ENCODE measurements at places on chromosomes 16 and 17.
A peak's percentile ranks its signal among the peaks of the same experiment; 100 is the strongest.

DNA sequence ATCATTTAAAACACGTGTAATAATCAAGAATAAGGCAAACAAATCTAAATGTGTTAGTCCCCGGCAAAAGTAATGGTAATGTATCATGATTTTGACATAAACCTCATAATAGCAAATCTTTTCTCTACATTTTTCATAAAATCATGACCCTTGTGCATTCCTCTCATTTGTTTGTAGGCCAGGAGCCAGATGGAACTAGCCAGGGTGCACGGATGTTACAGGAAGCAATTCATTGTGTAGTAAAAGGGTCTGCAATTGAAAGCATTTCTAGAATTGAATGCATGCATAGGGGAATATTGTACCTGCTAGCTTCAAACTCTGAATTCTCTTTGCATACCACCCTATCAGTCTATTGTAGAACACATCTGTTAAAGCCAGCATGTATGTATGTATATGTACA lies 66.6 kb downstream of the CNTNAP4 start:
- no peak for DNase-seq

DNA sequence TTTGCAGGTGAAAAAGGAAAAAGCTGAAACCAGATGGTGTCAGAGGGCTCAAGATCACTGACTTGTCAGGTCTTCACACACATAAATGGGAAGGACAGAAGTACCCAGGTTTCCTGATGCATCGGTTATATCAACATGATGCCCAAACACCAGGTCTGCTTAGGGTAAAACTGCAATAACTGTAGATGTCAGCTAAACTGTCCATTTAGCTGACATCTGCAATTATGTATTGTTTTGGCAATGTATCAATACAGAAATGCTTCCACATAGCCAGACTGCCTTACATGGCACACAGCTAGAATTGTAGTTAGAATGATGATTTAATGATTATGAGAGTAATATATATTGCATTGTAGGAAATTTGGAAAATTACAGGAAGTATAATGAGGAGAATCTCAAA lies 5.0 kb downstream of the ACSM3 start:
- no peak for DNase-seq

DNA sequence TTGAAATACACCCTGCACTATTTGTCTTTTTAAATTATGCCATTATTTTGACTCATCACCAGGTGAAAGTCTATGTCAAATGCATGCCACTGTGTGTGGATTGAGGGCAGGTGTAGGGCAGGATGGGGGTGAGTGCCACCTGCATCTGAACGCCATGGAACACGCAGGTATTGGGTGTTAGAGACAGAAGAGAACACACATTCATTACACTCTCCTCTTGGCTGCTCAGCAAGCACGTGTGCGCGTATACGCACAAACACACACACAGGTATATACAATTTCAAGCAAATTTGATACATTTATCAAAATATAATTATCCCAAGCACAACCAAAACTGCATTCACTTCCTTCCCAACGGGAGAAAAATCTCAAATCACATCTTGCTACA lies 268.9 kb downstream of the NTN1 start:
- no peak for DNase-seq

DNA sequence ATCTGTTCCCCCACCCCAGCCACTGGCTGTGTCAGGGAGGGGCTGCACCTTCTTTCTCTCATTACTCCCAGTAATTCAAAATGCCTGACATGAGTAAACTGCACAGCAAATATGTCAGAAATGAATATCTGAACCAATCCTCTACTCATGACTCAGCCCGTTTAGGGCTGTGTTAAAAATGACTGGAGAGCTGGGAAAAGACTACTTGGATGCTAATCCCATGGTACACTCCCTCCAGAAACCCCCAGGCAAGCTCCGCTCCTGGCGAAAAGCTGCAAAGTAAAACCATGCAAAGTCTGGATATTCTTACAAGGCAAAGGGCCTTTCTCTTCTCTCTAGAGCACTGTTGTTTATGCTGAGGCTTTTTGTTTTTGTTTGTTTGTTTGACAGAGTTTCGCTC lies 448.1 kb upstream of the DYNLRB2 start:
- DNase-seq: no peak

GRCh38 chr17:35780950-35781349 lies 14.5 kb downstream of the MMP28 start:
- DNase-seq: no peak

DNA sequence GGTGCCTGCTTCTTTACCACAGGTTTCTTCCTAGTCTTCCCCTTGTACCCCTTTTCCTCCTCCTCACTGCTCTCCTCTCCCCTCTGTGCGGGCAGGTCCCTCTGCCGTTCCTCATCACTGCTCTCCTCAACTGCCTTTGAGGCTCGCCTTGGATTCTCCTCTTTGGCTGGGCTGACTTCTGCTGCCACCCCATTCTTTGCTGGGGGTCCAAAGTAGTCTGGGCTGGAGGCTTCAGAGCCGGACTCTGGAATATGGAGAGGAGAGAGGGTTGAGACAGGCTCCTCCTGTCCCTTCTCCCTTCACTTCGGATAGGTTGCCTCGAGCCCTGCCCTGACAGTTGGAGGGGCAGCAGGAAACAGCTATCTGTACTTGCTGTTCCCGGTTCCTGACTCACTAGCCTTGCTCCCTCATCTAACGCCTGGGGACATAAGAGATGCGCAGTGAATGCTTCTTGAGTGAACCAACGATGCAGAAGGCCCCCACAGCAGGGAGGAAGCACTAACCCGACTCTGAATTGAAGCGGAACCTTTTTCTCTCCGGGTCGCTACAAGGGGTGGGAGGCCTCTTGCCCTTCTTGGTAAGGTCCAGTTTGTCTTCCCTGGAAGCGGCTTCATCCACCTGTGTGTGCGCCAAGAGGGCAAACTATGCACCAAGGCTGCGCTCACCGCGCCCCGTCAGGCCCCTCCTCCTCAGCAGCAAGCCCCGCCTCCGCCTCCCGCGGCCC lies 655 bp downstream of the HIRIP3 start:
- DNase-seq: peak; percentile 78

GRCh38 chr17:40646791-40647623 lies 611 bp downstream of the SMARCE1 start:
- no peak for DNase-seq

DNA sequence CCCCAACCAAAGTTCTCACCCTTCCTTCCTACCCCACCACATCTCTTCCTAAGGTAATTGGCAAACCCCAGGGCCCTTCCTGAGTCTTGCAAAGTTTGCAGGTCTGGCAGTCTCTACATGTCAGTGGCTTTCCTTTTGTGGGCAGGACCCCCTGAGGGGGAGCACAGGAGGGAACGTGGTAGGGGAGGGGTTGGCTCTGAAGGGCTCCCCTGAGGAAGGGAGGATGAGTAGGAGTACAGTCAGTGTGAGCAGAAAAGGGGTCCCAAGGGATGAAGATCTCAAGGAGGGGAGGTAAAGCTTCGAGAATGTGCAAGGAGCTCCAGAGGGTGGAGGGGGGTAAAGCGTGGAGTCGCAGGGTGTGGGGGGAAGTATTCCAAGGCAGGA lies 206.9 kb downstream of the RAB11FIP4 start:
- DNase-seq: no peak

DNA sequence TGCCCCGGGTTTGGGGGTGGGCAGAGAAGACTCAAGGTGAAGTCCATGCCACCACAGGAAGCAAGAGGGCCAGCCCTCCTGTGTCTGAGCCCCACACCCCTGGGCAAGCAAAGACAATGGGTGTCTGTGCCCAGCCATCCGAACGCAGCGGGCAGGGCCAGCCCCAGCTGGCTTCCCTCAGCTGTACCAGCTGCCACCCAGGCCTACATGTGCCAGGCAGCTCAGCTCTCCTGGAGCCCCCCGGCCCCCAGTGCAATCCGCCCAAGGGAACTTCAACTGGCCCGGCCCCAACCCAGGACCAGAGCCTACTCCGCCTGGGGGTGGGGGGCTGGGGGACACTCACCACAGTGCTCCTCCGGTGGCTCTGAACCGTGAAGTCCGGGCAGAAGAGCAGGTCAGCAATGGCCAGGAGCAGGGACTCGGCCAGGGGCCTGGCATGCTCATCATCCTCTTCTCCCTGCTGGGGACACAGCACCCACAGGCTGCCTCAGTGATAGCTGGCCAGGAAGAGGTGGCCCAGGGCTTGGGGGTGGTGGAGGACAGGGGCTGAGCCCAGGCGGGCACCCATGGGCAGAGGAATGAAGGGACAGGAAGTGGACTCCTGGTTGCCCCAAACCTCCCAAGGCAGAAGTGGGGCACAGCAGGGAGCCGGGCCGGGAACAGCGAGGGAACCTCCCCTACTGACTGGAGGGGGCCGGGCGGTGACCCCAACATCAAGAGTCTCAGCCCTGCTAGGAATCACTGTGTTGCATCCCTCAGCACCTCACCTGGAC lies 9.8 kb downstream of the HID1 start:
- DNase-seq: no peak

DNA sequence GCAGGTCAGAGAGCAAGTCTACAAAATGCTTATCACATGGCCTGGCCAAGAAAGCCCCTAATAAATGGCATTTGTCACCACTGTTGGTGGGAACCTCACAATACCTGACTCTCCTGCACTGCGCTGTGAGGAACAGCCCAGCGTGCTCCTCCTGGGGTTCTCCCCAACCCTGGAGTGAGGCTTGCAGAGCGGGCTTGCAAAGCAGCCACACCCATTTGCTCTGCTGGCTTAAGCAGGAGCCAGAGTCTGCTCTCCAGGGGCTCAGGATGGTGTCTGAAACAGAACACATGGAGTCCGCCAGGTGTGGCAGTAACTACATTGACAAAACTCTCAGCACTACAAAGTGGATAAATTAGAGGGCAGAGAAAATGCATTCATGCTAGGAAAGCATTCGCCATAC lies 331.0 kb upstream of the CCL2 start:
- DNase-seq: no peak

DNA sequence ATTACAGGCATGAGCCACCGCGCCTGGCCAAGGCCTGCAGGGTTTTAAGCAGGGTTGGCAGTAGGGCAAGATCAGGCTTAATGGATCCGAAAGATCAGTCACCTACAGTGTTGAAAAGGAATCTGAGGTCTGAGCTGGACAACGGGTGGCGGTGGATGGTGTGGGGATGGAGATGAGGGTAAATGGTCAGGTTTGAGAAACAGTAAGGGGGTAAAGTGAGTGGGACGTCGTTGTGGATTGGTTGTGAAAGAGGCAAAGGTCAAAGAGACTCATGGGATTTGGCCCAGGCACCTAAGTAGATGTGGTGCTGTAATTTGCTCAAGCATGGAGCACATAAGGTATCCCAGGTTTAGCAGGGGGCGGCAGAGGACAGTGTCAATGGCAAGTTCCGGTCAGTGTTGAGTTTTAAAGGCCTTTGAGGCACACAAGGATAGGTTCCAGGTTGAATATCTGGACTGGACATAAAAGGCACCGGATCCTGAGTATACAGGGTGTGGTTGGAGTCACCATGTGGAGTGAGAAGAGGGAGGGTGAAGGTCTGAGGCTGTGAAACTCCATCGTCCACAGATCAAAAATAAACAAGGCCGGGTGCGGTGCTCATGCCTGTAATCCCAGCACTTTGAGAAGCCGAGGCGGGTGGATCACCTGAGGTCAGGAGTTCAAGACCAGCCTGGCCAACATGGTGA lies 1.1 kb upstream of the SLC16A5 start:
- DNase-seq: peak; percentile 71

GRCh38 chr17:38464251-38464722 lies 36.0 kb downstream of the ARHGAP23 start:
- DNase-seq: no peak

- DNase-seq: no peak
Observed at GRCh38 chr16:86228713-86229112, 281.6 kb upstream of the FOXF1 start.

- DNase-seq: no peak
Observed at GRCh38 chr17:63423963-63424362, 22.1 kb downstream of the CYB561 start.

- no peak for DNase-seq
Observed at GRCh38 chr16:3295783-3296182, 9.4 kb downstream of the TIGD7 start.

Measured in left colon (tissue), 2 donors.